Stimulated activated CD8-positive, alpha-beta memory T cell treated with anti-CD3 and anti-CD28 coated beads, Interleukin-7, amount 100 ng/mL, for 4 hours (primary cell): ENCODE measurements at places on chromosomes 11 and 22.

- DNase-seq = no peak
Observed at GRCh38 chr22:30127749-30128166, 47.5 kb downstream of the HORMAD2 start.

DNA sequence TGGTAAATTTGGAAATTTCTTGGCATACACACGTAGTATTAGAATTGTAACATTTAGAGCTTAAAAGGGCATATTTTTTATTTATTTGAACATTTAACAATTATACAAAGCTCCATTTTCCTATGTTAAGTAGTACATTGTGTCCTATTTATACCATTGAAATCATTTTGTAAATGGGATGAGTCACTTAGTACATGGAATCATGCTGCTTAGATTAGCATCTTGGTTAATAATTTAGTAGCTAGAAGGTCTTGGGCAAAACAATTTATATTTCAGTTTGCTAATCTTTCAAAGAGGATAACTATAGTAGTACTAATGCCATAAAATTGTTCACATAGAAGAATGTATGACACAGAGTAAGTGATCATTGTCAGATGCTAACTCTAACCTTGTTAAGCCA is 450.1 kb upstream of the LUZP2 start:
- DNase-seq = no peak

DNA sequence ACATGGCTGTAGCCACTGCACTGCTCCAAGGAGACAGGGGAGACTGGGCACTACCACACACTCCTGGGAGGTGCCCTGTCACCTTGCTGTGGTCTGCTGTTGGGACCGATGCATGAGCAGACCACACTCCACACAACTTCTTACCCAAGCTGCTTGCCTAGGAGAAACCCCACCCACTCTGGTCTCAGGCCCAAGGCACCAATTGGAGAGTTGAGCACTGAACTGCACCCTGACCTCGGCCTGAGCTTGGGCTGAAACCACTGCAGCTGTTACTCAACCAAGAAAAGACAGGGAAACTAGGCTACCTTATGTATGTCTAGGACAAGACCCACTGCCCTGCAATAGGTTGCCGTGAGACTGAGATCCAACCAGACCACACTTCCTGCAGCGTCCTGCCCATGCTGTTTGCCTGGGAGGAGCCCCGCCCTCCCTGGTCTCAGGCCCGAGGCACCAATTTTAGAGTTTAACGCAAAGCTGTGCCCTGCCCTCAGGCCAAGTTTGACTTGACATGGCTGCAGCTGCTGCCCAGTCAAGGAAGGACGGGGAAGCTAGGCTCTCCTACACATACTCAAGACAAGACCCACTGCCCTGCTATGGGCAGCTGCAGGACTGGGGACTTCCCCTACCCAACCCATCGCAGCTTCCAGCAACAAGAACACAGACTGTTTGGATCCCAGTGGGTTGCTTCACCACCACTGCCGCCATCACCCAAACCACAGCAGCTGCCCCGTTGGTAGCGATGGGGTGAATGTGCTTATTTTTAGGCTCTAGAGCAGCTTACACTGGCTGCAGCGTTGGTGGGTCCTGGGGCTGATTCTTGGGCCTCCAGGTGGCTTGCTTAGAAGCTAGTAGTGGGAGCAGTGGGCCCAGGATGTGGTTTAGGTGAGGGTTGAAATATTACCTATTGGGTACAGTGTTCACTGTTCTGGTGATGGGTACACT is 66.8 kb downstream of the BRD1 start:
- DNase-seq = no peak

- no peak for DNase-seq
Observed at GRCh38 chr11:130827451-130828377, 88.6 kb downstream of the SNX19 start.

DNA sequence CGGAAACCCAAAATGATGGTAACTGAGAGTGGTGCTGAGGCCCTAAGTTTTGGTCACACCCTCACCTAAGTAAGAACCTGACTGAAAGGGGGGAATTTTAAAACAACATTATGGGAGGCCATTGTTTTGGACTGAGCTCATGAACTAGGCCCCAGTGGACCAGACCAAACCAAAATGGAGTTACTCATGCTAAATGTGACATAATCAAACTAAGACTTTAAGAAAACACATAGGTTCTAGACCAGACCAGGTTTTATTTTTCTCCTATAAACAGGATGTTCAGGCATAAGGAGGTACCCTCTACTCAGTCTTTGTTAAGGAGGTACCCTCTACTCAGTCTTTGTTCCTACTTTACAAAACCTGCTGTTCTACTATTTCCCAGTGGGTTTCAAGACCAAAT is 7.4 kb upstream of the EI24 start:
- DNase-seq = no peak

DNA sequence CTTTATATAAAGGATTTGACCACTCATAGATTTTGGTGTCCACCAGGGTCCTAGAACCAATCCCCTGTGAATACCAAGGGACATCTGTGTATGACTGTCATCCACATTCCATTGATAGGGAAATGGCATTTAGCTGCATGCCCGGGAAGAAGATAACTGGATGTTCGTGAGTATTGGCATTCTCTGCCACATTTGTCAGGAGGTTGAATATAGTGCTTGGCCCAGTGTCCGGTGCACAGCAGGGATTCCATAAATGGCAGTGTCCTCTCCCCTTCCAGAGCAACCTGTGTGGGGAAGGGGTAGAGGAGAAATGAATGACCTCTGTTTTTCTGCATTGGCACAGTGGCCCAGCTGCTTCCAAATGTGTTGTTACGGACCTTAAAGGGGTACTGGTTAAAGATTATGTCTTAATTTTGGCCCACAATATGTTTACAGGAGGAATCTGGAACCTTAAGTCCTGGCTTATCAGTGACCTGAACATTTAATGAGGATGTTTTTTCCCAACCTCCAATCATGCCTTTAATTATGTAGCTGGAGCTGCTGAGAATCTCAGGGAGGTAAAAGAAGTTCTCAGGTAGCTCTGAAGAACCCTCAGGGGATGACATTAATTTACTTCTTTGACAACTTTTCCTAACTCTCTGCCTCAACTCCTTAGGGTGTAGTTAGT is 33.6 kb upstream of the OR4B1 start:
- no peak for DNase-seq

GRCh38 chr11:118921929-118922744 is 3.6 kb downstream of the BCL9L start:
- DNase-seq = no peak

- no peak for DNase-seq
Observed at GRCh38 chr11:45147891-45148675, 1.6 kb downstream of the PRDM11 start.

GRCh38 chr22:37330200-37331033 is 48.1 kb downstream of the CYTH4 start:
- no peak for DNase-seq

- no peak for DNase-seq
Observed at GRCh38 chr11:58301576-58301975, 33.5 kb upstream of the OR10W1 start.

- DNase-seq = no peak
Observed at GRCh38 chr11:39725081-39725480, 1734.4 kb downstream of the LRRC4C start.

GRCh38 chr22:39469326-39469680 is 12.5 kb downstream of the MGAT3 start:
- no peak for DNase-seq

GRCh38 chr11:17931595-17931994 is 81.3 kb downstream of the SERGEF start:
- DNase-seq = no peak

DNA sequence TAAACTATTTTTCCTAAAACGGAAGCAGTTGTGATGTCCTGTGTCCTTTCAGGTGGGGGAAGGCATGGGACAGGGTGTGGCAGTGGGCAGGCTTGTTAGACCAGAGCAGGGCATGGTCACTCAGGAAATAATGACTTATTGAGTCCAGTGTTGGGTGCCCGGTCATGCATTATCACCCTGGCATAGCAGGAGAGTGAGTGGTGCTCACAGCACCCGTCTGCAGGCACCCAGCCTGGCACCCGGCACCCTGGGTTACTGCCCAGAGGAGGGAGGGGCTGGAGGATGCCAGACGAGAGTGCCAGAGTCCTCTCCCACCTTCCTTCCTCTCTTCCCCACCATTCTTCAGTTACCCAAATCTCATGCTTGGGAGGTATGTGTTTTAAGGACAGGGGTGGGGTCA is 59.1 kb downstream of the ST3GAL4 start:
- no peak for DNase-seq

GRCh38 chr11:28951191-28951590 is 843.0 kb downstream of the METTL15 start:
- no peak for DNase-seq

DNA sequence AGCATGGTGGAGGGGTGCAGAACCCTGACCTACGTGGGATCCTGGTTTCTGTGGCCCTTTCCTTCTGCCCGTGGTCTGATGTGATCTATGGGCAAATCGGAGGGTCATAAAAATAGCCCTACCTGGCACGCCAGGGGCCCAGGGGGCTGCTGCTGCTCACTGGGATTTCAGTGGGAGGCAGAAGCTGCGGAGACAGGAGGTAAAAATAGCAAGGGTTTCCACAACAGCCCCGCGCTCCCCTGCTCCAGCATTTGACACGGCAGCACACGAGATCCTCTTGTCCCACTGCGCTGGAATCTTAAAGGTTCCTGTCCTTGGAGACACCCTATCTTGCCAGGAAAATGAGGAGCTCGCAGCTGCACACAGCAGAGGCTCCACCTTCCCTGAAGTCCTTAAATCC is 321.2 kb downstream of the CTTN start:
- no peak for DNase-seq

GRCh38 chr11:128476049-128476448 is 111.3 kb downstream of the ETS1 start:
- DNase-seq = no peak

DNA sequence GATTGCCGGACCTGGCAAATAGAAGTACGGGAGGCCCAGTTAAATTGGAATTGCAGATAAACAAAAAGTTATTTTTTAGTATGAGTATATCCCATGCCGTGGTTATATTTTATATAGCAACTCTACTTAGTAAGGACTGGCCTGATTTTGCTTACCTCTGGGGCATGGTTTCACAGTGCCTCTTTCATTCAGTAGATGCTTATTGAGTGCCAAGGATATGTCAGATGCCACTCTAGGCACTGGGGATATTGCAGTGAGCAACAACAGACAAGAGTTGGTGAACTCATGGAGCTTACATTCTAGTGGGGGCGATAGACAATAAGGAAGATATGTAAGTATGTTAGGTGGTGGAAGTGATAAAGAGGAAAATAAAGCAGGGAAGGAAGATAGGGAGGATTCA is 112.2 kb downstream of the TEAD1 start:
- DNase-seq = no peak

DNA sequence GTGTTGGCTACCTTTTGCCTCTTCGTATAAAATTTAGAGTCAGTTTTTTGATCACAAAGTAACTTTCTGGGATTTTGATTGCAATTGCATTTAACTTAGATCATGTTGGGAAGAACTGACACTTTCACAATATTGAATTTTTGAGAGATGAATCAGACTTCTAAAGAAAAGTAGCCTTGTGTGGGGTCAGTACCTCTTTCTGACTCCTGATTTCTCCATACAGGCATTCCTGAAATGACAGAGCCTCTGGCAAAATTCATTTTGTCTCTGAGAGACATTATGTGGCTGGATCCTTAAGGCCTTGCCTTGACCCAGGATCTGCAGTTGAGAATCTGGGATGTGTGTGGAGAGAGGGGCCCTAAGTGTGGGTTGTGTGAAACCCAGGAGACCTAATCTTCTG is 37.8 kb downstream of the PPFIBP2 start:
- no peak for DNase-seq

DNA sequence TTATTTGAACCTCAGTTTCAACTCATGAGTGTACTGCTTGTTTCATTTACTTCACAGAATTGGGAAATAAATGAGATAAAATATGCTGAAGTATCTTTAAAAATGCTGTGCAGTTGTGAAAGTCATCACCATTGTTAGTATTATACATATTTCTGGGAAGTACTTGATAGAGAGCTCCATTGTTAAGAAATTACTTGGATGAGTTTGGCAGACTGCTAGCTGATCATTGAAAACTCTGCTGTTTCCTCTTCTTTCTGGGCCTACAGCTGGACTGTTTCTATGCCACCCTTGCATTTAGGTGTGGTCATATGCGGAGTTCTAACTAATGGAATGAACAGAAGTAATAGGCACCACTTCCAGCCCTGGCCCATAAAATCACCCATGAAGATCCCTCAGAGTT is 10.0 kb downstream of the SIK2 start:
- no peak for DNase-seq

- DNase-seq = no peak
Observed at GRCh38 chr11:66279092-66279734, 1.2 kb downstream of the CNIH2 start.

DNA sequence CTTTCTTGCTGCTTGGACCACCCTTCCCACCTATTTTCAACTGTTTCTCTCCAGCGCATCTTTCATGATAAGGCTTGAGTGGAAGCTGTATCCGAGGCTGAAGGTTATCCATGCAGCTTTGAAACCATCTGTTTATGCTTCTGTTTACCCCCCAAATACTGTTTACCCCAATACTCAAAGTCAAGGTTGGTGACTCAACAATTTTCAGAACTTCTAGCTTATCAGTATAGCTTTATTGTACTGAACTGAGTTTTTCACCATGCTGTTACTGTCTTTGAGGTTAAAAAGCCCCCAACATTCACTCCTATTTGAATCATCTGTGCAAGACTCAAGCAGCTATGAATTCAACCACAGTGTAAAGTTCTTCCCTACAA is 1.1 kb upstream of the CABIN1 start:
- no peak for DNase-seq

GRCh38 chr11:58286249-58286648 is 18.2 kb upstream of the OR10W1 start:
- DNase-seq = no peak

GRCh38 chr22:20228055-20228938 is 39.8 kb downstream of the RTN4R start:
- no peak for DNase-seq

GRCh38 chr11:12678991-12679390 is 4.8 kb downstream of the TEAD1 start:
- DNase-seq = no peak

DNA sequence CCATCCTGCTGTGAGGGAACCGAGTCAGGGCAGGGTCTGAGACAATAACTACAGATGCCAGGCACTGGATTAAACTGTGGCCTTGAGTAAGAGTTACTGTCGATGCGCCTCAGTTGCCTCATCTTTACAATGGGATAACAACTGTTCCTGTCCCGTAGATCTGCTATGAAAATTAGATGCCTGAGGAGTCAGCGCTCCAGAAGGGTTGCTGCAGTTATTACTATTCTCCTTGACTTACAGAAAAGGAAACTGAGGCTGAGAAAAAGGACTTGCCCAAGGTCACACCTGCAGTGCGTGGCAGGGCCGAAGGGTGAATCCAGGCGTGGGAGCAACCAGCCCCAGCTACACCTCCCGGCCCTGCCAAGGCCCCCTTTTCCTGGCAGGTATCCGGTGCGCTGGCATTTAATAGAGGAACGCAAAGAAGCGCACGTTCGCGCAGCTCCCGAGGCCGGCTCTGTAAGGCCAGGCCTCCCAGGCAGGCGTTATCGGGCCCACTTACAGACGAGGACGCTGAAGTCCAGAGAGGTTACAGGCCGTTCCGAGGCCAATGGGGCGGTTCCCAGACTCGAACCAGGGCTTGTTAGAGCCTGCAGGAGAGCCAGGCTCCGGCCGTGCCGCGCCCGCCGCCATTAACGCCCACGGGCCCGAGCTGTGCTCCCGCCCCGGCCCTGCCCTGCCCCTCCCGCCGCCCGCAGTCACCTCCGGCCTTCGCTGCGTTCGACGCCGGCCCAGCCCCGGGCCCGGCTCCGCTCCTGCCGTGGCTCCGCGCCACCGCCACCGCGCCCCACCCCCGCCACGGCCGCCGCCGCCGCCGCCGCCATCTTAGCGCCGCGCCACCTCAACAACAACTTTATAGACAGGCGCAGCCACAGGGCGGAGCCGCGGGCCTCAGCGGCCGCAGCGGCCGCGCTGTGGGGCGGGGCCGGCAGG is at the start of gene C11orf68:
C11orf68 (minus strand) TSS at position 852 of the 930 bp plus-strand sequence; CDS start at position 821, 31 bp downstream.
- no peak for DNase-seq

- no peak for DNase-seq
Observed at GRCh38 chr11:111976767-111977145, 39.6 kb downstream of the DIXDC1 start.
